Camera-type eye (tissue), 1 donor: ENCODE measurements at places on chromosomes 5 and 9. TPM values are rescaled to one million over a fixed set of nuclear protein-coding genes. Genes with fewer than 3 reads are reported as not detected.

SHC3 gene
- 4.4 TPM for total RNA-seq

TMED7 gene
- 114 TPM for total RNA-seq

PPP2R2B gene
- total RNA-seq = 32.9 TPM

EQTN gene
- 1.2 TPM for total RNA-seq

CARD9 gene
- total RNA-seq = 7.9 TPM

SLC25A51 gene
- 47.3 TPM for total RNA-seq

KIAA1958 gene
- total RNA-seq = 36.6 TPM
